ENCODE measurements at places on chromosomes 2 and 18. TPM values are rescaled to one million over a fixed set of nuclear protein-coding genes. Genes with fewer than 3 reads are reported as not detected.

The DCAF17 gene
- polyA plus RNA-seq, result 7.9 TPM

GRCh38 chr2:142930835-142931398 lies 53.5 kb downstream of the KYNU start:
- DNase-seq, result no peak

The ALPP gene
- 0.32 TPM for polyA plus RNA-seq

The SH3BP4 gene
- 12.3 TPM for polyA plus RNA-seq

- no peak for DNase-seq
Observed at GRCh38 chr18:9535430-9535991, 60.2 kb downstream of the RALBP1 start.

The SMIM21 gene
- polyA plus RNA-seq, result 0.02 TPM

DNA sequence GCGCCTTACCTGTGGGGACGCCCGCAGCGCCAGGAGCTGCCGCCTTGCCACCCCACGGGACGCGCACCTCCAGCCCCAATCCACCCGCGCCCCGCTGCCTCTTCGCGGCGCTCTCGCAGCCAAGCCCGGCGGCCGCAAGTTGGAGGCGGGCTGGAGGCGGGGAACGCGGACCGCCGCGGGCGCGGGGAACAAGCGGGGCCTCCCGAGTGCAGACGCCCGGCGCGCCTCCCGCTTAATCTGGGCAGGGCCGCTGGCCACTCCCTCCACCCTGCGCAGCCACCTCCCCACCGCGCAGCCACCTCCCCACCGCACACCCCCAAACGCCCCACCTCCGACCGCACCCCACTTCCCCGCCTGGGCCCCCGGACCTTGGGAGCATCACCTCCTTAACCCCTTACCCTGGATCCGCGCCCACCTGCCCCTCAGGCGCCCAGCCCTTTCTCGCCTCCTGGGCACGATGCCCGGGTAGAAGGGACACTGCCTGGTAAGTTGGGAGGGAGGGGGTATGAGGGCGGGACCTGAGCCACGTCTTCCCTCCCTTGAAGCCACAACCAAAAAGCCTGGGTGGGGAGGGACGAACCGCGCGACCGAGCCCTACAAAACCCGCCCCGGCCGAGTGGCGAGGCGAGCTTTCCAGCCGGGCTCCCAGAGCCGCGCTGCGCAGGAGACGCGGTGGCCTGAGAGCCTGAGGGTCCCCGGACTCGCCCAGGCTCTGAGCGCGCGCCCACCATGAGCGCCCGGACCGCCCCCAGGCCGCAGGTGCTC lies at the start of the genes COL4A3 and COL4A4:
COL4A3 (plus strand) TSS at position 627 of the 765 bp plus-strand sequence; CDS start at position 730, 103 bp downstream.
COL4A4 (minus strand) TSS at position 208 of the 765 bp plus-strand sequence. CDS start 16,722 bp downstream, outside the sequence.
- no peak for DNase-seq

GRCh38 chr2:216294305-216294704 lies 78.0 kb downstream of the MARCHF4 start:
- DNase-seq, result no peak

DNA sequence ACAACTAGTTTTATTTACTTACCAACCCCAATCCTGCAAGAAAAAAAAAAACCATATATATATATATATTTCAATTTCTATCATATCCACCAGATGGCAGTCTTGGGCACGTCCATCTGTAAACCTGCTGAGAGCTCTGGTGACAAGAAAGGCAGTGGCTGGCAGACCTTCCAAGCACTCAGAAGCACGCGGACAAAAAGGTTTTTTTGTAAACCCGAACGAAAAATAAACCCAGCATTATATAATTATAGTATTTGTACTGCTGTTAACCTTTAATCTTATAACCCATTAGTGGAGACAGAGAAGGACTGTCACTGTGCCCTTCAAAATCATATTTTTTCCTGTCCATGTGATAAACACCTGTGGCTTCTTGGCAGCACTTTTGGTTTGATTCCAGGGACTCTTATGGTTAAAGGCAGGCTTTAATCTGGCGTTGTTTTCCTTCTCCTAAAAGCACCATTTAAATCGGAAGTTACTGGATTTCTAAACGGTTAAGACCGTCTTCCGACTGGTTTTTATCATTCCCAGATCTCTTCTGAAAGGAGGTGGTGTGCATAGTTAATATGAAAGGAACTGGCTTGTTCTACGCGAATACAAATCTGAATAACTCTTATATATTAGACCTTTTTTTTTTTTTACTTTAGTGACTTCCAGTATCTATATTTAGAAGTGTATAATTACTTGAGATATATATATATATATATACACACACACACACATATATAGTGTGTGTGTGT lies 31.0 kb upstream of the SLC3A1 start:
- DNase-seq, result peak; percentile 56

DNA sequence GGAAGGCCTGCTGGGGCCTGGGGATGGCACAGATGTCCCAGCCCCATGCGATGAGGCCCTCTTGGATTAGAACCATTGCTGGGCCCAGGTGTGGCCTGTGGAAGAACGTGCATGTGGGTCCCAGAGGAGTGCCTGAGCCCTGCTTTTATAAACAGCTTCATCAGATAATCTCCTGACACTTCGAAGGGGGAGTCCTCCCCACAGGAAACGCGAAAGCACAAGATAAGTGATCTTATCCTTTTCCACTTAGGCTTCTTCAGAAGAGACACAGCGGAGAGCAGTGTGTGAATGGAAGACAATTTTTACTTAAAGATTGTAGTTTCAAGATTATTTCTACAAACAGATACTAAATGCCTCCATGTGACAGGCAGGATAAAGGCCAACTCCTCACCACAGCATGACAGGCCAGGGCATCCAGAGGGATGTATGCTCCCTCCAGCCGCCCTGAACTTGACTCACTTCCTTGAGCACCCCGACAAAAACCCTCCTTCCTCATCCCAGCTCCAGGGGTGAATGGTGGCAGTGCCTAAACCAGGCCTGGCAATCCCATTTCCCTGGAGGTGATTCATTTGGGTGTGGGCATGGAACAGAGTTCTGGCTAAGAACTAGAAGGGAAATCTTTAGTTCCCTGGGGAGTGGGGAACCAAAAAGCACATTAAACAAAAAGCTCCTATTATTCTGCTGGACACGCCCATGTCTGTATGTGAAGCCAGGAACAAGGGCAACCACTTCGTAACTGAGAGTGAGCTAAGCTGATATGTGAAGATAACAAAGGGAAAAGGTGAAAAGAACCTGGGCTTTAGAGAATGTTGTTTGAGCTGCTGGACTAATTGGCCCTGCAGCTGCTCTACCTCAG lies 56.2 kb upstream of the TMEM163 start:
- DNase-seq, result peak; percentile 67

GRCh38 chr2:120473522-120474271 lies 127.8 kb downstream of the INHBB start:
- DNase-seq, result no peak

The PARD6G gene
- 13.6 TPM for polyA plus RNA-seq

DNA sequence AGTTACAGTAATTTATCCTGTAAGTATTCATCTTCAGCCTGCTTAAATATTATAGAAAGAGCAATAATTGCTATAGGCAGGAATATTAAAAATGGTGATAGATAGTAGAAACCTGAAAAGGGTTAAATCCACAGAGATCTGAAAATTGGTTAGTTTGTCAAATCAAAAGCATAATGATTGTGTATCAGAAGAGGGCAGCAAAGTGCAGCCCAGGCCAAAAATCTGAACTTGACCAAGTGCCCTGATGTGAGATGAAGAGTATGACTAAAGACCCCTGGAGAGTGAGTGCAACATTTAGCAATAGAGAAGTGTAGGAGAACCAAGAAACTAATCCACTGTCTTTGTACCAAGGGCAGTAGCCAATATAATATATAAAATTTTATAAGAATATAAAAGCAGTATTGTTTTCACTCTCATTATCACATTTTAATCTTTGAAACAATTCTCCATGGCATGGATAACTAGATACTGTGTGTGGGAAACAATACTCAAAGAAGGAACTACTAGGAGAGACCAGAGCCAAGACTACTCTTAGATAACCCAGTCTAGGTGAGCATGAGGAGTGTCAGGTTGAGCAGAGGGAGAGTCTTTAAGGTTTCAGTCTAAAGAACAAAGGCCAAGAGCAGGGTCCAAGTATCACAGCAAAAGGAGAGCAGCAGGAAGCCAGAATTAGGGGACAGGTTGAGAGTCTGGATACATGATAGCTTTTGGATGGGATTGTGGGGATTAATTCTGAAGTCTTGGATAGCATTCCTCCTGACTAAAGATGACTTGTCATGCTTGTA lies 148.7 kb downstream of the CALCRL start:
- DNase-seq, result no peak

DNA sequence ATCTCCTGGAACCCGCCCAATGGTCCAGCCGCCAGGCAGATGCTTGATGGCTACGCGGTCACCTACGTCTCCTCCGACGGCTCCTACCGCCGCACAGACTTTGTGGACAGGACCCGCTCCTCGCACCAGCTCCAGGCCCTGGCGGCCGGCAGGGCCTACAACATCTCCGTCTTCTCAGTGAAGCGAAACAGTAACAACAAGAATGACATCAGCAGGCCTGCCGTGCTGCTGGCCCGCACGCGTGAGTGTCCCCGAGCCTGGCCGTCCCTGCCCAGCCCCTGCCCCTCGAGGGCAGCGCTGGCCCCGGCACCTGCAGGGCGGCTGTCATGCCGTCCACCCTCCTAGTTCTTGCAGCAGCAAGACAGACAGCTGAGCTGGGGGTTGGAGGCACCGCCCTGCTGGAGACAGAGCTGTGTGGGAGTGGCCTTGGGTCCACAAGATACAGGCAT lies 36.7 kb downstream of the MTERF4 start:
- DNase-seq, result no peak

DNA sequence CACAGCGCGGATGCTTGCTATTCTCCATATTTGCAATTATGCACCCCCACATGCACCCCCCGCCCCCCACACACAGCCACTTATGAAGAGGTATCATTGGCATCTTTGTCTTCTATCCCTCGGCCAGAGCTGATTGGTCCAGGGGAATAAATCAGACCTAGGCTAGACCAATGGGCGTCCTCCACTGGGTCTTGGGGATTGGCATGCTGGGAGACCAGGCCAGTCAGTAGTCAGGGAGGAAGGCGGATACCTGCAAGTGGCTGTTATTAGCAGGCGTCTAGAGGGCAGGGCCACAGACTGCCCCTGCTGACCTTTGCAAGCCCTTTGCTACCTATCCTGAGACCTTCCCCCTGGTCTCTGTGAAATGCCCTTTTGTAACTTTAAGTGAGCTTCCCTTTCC lies 30.0 kb downstream of the ATOH8 start:
- DNase-seq, result no peak

DNA sequence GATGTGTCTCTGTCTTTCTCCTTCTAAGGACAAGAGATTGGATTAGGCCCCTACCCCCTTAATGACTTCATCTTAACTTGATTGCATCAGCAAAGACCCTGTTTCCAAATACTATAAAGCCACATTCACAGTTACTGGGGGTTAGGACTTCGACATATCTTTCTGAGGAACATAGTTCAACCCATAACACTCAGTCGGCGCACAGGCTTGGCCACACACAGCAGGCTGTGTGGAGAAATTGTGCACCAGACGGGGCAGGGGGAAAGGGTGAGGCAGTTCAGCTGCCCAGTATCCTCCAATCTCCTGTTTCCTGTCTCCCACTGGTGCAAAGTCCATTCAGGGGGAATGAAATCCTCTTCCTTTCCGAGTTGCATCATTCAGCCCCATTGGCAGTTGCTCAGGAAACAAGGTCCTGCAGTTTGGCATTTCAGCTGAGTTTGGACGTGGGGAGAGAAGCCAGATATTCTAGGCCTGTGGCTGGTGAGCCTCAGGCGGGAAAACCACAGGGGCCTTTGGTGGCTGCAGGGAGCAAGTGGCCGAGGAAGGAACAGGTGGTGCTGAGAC lies 9.4 kb upstream of the RAPGEF4 start:
- DNase-seq, result no peak

- DNase-seq, result no peak
Observed at GRCh38 chr2:63287956-63288355, 237.3 kb downstream of the OTX1 start.

DNA sequence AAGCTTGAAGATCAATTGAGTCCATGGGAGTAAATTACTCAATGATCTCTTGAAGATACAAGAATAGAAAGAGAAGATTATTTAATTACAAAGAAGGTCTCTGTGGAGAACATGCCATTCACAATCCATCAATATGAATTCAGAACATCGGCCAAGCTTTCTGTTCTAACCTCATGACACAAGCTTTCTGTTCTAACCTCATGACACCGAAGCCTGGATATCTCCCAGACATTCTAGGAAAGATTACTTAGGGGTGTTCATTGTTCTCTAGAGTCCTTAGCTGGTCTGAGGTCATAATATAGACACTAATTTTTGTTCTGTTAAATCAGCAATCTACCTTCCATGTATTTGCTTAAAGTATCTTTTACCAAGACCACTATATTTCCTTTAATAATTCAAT lies 95.5 kb downstream of the RDH14 start:
- DNase-seq, result no peak

DNA sequence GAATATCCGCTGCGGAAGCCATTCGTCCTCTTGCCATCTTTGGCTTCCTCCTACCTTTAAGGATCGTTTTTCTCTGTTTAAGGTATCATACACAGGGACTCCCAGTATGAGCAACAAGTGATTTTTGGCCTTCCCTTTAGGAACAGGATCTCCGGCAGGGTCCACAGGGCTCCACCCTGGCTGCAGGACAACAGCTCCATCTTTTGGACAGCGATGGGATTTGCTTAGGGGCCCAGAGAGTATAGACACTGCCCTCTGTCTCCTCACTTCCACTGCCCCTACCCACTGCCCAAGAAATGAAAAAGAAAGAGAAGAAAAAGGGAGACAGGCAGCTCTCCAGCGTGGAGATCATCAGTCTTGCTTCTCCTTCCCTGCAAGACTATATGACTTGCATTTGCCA lies 224.5 kb downstream of the UXS1 start:
- no peak for DNase-seq

- peak; percentile 7 for DNase-seq
Observed at GRCh38 chr18:49359732-49360444, 100.6 kb downstream of the DYM start.

- no peak for DNase-seq
Observed at GRCh38 chr2:26284132-26284531, 39.4 kb downstream of the HADHB start.

DNA sequence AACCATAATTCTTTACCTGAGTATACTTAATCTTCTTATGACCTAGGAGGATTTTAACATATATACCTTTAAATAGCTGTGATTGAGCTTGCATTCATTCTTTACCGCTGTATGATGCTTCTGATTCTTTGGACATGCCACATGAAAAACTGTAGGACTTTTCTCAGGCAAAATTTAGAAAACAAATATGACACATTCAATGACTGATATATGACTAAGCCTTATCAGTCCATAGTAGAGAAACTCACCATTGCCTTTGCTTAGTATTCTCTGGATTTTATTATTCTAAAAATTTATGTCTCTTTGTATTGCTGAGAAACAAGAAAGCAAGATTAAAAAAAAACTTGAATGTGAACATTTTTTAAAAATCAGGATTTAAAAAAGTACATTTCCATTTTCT lies 3.7 kb downstream of the FAM171B start:
- DNase-seq, result no peak

GRCh38 chr2:241092677-241093076 lies 9.4 kb downstream of the MTERF4 start:
- no peak for DNase-seq

GRCh38 chr2:9699139-9700108 lies 68.6 kb upstream of the YWHAQ start:
- no peak for DNase-seq

DNA sequence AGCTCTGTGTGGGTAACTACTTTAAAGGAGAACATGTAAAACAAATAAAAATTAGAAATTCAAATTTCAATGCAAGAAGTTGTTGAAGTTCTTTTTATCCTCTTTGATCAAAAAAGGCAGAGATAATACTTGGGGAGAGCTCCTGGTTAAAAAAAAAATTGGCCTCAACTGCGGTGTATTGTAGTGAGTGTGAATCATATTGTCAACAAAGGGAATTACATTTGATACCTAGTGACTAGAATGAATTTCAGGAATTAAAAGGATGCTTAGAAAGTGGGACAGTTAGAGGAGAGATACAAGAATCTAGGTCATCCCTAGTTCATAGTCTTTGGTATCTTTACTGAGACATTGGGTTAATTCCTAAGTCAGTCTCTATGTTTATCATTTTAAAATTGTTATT lies 473.0 kb downstream of the CCDC85A start:
- DNase-seq, result no peak

Data from thymus (tissue), 14 donors.